T-helper 1 cell (primary cell): ENCODE measurements at places on chromosomes 13 and 19.

DNA sequence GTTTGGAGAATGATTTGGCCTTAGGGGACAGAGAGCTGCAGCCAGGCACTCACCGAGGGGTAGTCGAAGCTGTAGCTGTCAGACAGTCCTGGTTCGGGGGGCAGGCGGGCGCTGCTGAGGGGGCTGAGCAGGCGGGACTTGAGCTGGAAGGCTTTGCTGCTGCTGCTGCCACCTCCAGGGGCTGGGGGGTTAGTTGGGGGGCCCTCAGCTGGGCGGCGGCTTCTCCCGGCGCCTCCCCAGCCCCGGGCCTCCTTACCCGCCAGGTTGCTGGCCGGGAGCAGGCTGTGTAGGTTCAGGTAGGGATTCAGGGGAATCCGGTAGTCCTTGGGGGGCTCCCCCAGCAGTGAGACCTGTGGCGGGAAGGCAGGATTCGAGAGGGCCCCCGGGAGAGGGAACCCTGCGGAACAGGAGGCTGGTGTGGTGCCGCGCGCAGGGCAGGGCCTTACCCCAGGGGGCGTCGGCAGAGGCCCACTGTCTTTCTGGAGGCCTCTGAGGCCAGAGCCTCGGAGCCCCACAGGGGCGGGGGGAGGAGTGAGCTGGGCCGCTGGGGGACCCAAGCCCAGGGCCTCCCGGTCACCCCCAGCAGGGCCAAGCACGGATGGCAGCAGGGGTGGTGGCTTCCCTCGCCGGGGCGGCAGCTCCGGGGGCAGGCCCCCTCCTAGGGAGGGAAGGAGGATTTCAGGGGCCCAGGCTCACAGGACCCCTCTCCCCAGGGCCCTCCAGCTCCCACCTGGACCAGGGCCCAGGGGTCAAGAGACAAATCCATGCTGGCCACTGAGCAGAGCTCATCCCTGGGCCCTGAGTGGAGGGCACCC is 5.0 kb upstream of the FDX2 start:
- DNase-seq = no peak

GRCh38 chr13:26861941-26862340 is 101.4 kb upstream of the GPR12 start:
- no peak for DNase-seq

- DNase-seq = no peak
These were observed 7.6 kb upstream of the HMG20B start for GRCh38 chr19:3565139-3565538.

DNA sequence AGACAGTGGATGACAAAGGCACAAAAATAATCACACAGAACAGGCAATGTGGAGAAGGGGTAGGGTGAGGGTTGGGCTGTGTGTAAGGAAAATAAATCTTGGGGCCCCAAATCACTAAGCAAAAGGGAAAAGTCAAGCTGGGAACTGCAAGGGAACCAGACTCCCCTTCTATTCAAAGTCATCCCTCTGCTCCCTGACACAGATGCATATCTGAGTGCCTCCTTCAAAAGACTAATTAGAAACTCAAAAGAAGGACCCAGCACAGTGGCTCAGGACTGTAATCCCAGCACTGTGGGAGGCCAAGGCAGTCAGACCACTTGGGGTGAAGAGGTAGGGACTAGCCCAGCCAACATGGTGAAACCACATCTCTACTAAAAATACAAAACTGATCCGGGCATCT is 18.3 kb downstream of the ZNF611 start:
- DNase-seq = no peak

DNA sequence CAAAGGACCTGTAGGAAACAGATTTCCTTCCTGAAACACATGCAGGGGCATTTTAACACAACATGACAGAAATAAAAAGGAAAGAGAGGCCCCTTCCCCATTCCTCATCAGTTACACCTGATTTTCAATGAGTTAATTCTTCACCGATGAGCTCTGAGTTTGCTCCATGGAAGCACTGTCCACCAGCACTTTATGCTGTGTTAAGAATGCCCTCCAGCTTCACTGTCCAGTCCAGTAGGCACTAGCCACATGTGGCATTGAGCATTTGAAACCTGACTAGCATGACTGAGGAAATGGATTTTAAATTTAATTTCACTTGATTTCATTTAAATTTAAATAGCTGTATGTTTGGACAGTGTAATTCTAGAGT is 217.2 kb upstream of the SLC10A2 start:
- DNase-seq = no peak

- no peak for DNase-seq
These were observed 166.8 kb downstream of the SLITRK5 start for GRCh38 chr13:87837946-87838345.

GRCh38 chr13:34944751-34945150 is 2.7 kb downstream of the NBEA start:
- DNase-seq = no peak
